ENCODE measurements at places on chromosomes 1 and 21. TPM values are rescaled to one million over a fixed set of nuclear protein-coding genes. Genes with fewer than 3 reads are reported as not detected.

Gene FAM131C
- total RNA-seq, result not detected

Gene LRRC8D
- total RNA-seq, result 39.9 TPM

Gene TMPRSS15
- 0.13 TPM for total RNA-seq

Gene VAV3
- total RNA-seq, result 5.1 TPM

Gene TMEM50A
- 62.9 TPM for total RNA-seq

Gene KCNE2
- not detected for total RNA-seq

Gene LACTBL1
- total RNA-seq, result not detected

Gene TMEM269
- 0.46 TPM for total RNA-seq

Gene NFASC
- not detected for total RNA-seq

Gene TSSK3
- total RNA-seq, result 10.1 TPM

- no peak for DNase-seq
Measured at GRCh38 chr1:198915327-198916231, 276.7 kb downstream of the PTPRC start.

DNA sequence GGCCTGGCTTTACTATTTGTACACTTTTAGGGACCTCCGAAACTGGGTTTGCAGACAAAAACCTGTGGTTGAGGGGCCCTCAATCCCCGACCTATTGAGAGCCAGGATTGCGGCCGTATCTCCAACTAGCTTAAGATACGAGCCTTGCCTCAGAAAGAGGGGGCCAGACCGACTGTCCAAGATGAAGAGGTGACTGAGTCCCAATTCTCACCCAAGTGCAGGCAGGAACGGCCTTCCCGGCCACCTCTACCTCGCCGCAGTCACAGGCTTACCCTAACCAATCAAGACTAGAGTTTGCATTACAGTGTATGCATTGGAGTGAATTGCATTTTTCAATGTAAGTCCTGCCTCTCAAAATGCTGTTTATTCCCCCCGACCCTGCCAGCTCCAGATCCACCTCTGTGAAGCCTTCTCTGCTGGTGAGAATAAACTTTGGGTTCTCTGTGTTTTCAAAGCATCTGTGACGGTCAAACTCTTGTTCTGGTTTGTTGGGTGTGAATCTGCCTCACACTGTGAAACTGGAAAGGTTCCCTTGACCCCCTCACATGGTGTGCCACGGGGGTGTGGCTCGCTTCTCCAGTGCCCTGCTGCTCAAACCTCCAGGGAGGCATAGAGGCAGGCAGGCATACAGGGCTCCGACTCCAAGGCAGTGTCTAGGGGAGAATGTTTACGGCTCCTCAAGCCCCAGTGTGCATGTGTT is 62.2 kb upstream of the WLS start:
- DNase-seq, result no peak

- DNase-seq, result no peak
Measured at GRCh38 chr1:168531615-168532345, 12.0 kb downstream of the XCL2 start.

GRCh38 chr1:39615086-39615673 is 24.3 kb downstream of the HEYL start:
- DNase-seq, result no peak

- DNase-seq, result no peak
Measured at GRCh38 chr1:118143121-118143520, 41.9 kb downstream of the SPAG17 start.

- DNase-seq, result no peak
Measured at GRCh38 chr1:3772715-3773571, at the start of gene SMIM1. Gene SMIM1 (plus strand): TSS chr1:3772749. CDS start chr1:3775374, 2,625 bp downstream.

GRCh38 chr1:9149837-9150581 is 21.1 kb upstream of the GPR157 start:
- DNase-seq, result no peak

- peak; percentile 80 for DNase-seq
Measured at GRCh38 chr1:171644805-171645483, 7.5 kb downstream of the MYOC start.

DNA sequence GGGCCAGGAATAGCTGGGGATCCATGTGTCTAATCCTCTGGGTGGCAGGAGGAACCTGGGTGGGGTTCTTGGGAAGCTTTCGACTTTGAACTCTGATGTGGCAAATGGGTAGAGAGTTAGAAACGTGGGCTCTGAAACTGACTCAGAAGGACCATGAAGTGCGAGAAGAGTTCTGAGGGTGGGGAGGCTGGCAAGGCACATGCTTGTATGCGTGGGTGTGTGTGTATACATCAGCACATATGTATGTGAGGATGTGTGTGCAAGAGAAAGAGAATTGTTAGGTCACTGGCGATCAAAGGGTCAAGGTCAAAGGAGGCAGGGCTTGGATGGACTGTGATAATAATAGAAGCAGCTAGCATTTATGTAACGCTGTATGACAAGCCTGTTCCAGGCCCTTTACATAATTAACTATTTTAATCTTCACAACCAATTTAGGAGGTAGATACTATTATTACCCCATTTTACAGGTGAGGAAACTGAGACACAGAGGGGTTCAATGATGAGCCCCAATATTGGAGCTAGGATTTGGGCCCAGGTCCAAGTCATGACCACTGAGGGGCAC is 84.5 kb upstream of the POU3F1 start:
- no peak for DNase-seq

- DNase-seq, result no peak
Measured at GRCh38 chr1:99963041-99963795, 6.6 kb upstream of the SLC35A3 start.

DNA sequence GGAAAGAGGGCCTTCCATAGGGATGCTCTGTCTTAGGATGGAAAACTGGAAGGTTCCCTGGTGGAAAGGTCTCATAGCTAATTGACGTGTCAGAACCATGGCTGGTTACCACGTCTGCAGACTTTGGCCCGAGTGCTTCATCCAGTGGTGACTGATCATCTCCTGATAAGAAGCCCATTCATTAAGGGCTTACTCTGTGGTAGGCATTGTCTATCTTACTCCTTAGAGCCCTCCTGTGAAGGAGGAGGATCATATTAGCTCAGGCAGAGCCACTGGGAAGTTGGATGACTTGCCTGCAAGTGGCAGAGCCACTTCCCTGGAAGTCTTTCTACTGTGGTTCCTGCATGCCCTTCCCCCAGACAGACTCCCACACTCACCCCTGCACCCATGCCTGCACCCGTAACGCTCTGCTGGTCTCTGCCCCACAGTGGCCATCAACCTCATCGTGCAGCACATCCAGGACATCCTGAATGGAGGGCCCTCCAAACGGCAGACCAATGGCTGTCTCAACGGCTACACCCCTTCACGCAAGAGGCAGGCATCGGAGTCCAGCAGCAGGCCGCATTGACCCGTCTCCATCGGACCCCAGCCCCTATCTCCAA is 79.9 kb downstream of the UCK2 start:
- no peak for DNase-seq

DNA sequence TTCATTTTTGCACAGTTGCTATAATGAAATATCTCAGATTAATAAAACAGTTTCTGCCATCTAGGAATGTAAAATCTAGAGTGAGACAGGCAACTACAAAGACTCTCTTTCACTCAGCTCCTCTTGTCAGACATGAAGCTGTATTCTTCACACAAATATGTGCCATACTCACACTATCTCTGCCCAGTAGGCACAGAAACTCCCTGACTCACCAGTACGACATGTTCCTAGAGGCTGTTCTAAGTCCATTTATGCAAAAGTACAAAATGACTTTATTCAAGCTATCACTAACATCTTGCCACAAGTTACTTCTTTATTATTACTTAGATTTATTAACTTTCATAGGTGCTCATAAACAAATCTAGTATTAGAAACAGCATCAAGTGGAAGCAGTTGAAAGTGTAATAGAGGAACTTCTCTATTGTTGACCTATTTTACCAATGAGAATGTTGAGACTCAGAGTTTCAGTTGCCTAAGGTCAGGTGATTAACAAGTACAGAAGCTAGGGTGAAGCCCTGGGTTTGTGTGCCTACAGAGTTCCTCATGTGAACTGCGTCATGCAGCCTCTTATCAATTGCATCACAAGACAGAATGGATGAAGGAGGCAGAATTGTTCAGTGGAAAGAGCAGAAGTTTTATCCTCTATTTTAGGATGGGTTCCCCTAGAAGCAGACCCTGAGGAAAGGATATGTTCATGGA is 98.9 kb downstream of the RGS2 start:
- no peak for DNase-seq

DNA sequence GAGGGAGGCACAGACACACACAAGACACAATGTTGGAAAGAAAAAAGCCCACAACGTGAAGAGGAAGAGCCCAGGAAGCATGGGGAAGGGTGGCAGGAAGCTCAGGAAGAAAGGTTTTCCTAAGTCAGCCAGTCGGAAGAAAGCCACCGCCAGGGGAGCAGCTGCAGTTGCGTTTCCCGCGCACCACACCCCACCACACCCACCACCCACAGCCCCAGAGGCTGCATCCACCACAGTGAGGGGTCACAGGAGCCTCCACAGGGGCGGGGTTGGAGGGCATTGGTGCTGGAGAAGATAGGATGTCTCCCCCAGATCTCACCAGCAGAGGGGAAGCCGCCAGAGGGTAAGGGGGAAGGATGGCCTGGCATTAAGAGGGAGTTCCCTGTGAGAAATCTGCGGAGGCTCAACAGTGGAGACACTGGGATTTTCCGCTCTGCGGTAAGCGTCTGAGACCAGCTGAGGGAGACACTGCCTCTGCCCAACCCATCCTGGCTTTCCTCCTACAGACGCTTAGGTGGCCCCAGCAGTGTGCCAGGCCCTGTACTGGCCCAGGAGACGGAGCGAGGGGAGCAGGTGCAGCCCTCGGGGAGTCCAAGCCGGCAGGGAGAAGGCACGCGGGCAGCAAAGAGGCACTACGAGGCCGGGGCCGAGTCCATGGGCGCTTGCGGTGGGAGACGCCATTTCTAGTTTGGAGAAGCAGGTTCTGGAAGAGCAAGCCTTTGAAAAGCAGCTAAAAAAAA is 19.8 kb downstream of the PGLYRP3 start:
- DNase-seq, result no peak

- no peak for DNase-seq
Measured at GRCh38 chr1:200894712-200895442, at the start of gene INAVA. Gene INAVA (plus strand): TSS chr1:200894900. CDS start chr1:200898401, 3,501 bp downstream.

GRCh38 chr1:227947676-227948492 is at the start of gene WNT9A:
Gene WNT9A (minus strand): TSS chr1:227947932. CDS start chr1:227947887, 45 bp downstream.
- no peak for DNase-seq

- DNase-seq, result no peak
Measured at GRCh38 chr1:161982917-161983316, 40.8 kb downstream of the OLFML2B start.

- peak; percentile 73 for DNase-seq
Measured at GRCh38 chr1:211606914-211607753, 28.2 kb upstream of the SLC30A1 start.

GRCh38 chr1:15028102-15028501 is 125.4 kb upstream of the TMEM51 start:
- DNase-seq, result no peak
